ENCODE measurements at places on chromosomes 3 and 15.

DNA sequence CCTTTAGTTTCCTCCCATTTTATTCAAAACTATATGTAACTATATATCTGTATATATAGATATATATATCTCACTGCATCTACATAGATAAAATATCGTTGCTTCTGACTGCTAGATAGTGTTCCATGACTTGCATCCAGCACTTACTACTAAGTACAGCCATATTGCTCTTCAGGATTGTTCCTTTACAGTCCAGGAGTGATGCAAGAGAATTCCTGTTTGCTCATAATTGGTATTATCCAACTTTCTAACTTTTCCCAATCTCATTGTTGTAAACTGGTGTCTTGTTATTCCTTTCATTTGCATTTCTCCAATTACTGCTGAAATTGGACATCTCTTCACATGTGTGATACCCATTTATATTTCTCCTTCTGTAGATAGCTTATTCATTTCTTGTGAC is 99.8 kb upstream of the STRIT1 start:
- no peak for DNase-seq

GRCh38 chr3:150335631-150336030 is 72.5 kb upstream of the TSC22D2 start:
- DNase-seq: no peak

DNA sequence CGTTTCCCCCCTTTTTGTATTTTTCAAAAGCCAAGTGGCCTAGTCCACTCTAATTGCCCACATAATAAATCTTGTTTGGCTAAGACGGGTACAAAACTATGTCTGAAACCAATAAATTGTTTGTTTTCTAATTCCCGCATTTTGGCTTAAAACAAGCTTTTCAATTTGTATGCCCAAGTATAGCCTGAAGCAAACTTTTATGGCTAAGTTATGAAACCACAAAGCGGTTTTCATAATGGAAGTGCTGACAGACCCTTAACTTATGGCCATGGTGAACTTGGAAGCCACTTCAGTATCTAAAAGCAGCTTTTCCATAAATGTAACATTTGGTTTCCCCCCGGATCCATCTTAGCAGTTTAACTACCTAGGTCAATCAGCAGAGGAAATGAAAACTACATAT is 29.9 kb upstream of the POLR2M start:
- no peak for DNase-seq

DNA sequence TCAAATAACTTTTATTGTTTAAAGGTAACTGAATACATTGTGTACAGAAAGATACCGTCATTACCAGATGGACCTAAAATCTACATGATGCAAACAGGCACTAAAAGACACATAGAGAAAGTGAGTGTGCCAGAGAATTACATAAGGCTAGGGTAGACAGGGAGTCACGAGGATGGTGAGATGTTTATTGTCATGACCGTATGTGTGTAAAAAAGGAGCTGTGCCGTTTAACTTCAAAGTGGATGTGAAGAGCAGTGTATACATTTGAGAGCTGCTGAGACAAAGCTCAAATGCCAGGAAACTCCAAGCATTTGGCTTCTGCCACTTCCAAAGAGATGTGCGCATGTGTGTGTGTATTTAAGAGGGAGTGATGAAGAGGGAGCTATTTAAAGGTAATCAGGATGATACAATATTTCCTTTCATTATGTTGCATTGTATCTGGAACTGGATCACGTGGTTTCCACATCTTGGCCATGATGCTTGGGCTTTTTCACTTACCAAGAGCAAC is 51.4 kb upstream of the IGF1R start:
- no peak for DNase-seq

- DNase-seq: peak; percentile 77
Measured at GRCh38 chr3:150183678-150184425, 213.2 kb upstream of the PFN2 start.

- DNase-seq: no peak
Measured at GRCh38 chr15:92462424-92463125, 68.9 kb downstream of the ST8SIA2 start.

- DNase-seq: no peak
Measured at GRCh38 chr3:110062716-110063115, 725.4 kb upstream of the DPPA4 start.

- no peak for DNase-seq
Measured at GRCh38 chr3:51544011-51544775, 5.7 kb downstream of the RAD54L2 start.

GRCh38 chr15:26739791-26740190 is 33.1 kb downstream of the GABRB3 start:
- no peak for DNase-seq

DNA sequence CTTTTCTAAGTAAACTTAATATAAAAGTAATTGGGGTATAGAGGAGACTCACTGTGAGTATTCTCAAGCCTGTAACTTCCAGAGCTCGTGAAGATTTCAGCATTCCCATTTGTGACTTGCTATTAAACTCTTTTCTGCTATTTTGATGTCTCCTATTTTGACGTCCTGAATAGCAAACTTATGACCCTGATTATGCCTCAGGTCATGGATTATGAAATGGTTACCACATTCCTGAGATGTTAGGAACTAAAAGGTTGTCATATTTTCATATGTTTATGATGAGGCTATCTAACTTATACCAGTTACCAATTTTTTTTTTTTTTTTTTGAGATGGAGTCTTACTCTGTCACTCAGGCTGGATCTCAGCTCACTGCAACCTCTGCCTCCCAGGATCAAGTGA is 105.5 kb downstream of the ATG7 start:
- no peak for DNase-seq

DNA sequence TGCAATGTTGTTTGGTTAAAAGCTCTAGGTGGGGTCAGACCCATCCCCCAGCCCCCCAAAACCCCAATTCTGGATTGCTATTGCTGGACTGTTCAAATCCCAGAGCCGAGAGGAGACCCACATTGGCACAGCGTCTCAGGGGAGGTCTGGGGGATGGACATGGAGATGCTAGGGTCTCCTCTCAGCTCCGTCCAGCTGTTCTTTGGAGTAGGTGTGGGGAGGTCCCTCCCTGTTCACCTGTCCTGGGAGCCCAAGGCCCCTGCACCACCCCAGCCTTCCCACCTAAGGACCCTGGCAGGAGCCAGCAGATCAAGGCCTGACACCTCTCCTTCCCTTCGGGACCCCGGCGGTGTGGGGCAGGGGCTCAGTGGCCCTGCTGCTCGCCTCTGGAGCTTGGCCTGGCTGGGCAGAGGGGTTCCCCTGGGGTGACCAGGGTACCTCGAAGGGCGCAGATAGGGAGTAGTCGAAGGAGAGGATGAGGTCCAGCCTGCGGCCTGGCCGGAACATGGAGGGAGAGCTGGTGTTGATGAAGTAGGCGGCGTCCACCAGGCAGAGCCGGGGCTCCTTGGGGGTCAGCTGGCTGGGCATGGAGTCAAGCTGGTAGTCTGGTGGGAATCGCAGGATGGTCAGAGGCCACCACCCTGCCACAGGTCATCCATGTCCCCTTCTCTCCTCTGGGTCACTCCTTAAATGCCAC is 23.9 kb downstream of the PLA2G4D start:
- no peak for DNase-seq

- DNase-seq: no peak
Measured at GRCh38 chr3:99498550-99499234, 139.7 kb upstream of the COL8A1 start.

DNA sequence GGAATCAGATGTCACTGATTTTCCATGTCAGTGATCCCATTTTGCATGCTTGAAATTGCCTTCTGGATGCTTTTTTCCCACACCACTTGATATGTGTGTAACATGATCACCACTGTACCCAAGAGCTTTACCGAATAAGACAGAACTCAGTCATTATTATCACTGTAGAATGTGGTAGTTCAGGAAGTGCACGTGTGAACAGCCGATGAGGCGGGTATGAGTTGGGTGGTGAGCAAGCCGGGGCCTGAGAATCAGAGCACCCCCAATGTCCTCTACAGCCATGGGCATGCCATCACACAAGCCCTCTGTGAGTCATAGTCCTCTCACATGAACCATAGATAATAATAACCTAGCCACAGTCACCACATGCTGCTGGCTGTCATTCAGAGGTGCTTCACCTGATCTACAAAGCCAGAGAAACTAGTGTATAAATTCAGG is 470.8 kb downstream of the SOX2 start:
- no peak for DNase-seq
